ENCODE measurements at places on chromosomes 3 and 15.

- no peak for DNase-seq
These were observed 191.6 kb upstream of the FAM3D start for GRCh38 chr3:58858126-58858525.

GRCh38 chr15:41813426-41813825 is 14.5 kb upstream of the JMJD7 start:
- no peak for DNase-seq

DNA sequence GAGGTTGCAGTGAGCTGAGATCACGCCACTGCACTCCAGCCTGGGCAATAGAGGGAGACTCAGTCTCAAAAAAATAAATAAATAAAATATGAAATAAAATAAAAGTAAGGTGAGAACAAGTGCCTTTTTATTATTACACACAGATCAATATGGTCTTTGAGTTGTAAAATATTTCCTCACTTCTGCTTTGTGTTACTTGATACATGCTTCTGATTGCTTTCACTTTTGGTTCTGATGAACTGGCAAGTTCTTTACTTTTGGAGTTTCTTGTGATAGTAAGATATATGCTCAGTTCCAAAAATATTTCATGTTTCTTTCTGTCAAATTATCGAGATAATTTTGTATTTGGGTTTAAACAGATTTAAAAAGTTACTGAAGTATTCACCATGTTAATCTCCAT is 16.6 kb upstream of the GYG1 start:
- DNase-seq, result no peak

DNA sequence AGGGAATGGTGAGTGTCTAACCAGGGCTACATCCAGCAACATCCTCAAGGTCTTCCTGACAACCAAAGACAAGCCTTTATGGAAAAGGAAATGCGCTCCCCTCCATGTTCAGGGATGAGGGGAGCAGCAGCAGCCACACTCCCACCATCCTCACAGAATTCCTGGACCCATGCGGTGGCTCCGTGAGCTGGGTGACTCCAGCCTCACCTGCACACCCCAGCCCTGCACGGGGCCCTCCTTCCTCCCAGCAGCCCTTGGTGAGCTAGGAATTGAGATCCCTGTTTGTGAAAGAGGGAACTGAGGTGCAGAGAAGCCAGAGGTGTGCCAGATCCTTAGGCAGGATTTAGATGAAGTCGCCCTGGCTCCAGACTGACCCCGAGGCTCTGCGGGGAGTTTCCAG is 52.3 kb downstream of the GRIP2 start:
- DNase-seq, result no peak

- no peak for DNase-seq
These were observed 30.2 kb upstream of the SLCO2A1 start for GRCh38 chr3:134059671-134060560.

Measured in T-helper 1 cell (primary cell).